ENCODE measurements at places on chromosomes 3 and 15.

GRCh38 chr15:51861557-51862359 is 32.3 kb downstream of the TMOD3 start:
- no peak for DNase-seq

DNA sequence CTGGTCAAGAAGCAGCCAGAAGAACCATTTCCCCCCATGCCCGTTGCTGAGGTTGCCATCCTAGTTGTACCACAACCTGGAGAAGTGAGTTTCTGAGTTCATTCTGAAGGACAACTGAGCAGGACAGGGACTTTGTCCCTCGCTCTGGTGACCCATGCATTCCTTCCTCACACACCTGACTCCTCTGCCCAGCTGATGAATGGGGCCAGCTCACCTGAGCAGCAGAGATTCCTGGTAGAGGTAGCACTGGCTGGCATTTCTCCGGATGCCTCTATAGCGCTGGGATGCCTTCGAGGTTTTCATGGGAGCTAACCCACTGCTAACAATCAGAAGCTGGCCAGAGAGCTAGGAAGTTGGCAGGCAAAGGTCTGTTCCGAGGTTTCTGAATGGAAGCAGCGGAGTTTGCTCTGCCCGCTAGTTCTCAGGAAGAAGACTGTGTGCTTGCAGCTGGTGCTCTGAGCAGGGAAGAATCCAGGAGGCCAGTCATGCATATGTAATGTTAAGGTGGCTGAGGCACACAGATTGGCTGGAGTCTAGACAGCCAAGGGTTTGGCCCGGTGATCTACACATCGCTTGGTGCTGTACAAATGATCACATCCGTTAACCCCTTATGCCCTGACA is at the start of gene TMC3:
Gene TMC3, minus strand, starts transcription at position 439 of the 621 bp plus-strand sequence. Its CDS starts 136 bp downstream, at position 303.
- DNase-seq: no peak

GRCh38 chr15:37981775-37982174 is 47.3 kb downstream of the TMCO5A start:
- no peak for DNase-seq

DNA sequence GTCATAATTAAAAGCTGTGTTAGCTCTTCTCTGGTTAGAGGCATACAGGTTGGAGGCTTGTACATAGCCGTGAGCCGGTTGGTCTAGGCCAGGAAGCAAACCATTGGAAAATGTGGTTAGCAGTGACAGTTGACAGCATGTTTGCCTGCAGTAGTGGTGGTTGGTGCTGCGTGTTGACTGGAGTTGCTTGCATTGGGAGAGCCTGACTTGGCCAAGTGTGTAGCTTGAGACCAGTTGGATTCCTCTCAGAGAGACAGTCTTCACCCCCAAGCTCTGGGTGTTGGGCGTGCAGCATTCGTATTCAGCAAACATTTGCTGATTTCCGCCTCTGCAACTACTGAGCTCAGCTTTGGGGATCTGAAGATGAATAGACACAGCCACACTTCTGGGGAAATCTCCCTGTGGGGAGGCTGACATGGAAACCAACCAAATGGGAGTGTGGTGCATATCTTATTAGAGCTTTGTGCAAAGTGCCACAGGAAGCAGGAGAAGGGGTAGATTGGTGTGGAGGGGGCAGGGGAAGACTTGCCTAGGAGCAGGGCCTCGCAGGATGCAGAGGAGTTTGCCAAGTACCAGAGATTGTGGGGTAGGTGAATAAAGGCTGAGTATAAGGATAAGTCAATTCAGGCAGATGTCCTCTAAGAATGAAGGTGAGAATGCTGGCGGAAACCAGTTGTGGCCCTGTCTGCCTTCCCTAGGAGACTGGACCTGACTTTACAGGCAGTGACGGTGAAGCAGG is 83.5 kb downstream of the IGF1R start:
- no peak for DNase-seq

DNA sequence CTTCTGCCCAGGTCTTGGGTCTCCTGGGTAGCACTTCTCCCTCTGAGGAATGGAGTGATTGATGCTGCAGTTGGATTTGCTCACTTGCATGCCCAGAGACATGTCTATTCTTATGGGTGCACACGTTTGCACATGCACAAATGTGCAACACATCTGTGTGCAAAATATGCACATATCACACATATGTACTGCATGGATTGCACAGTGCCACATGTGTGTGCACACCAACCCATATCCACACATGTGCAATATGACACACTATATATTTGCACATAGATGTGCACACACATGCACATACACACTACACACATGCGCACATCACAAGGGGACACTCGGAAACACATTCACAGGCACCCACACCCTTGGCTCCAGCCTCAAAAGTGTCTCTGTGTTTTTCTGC is 671 bp upstream of the SEMA3B start:
- DNase-seq: no peak

DNA sequence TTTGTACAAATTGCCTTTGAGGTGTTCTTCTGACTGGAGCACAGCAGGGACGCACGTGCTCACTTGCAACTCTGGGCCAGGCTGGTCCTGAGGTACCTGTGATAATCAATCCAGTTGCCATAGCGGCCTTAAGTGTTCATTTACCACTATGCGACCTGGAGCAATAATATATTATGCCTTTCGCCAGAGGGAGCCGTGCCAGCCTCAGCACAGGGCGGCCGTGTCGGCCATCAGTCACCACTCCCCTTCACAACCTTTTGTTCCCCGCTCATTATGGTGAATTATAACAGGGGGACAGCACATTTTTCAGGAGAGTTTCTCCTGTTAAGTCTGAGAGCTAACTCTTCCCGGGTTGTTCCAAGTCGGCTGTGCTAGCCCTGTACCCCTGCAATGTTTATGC is 289.7 kb downstream of the RORA start:
- DNase-seq: no peak

- DNase-seq: peak; percentile 22
Observed at GRCh38 chr3:170038434-170039110, 777 bp downstream of the GPR160 start.

- no peak for DNase-seq
Observed at GRCh38 chr3:32454111-32454510, 48.5 kb downstream of the CMTM6 start.

DNA sequence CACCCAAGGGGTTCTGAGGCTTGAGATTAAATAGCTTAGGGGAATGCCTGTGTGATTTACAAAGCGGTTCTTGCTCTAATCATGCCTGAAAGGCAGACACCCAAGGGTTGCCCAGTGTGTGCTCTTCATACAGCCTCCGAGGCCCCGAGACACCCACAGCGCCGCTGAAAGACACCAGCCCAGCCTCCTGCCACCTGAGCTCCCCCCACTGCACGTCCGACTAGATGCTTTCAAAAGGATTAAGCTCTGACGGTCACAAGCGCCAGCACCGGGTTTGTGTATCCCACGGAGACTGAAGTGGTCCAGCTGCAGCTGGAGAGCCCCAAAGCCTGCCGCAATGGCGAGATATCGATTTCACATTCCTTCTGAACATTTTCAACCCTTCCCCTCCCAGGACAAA is 50.3 kb downstream of the SPATA12 start:
- DNase-seq: no peak

DNA sequence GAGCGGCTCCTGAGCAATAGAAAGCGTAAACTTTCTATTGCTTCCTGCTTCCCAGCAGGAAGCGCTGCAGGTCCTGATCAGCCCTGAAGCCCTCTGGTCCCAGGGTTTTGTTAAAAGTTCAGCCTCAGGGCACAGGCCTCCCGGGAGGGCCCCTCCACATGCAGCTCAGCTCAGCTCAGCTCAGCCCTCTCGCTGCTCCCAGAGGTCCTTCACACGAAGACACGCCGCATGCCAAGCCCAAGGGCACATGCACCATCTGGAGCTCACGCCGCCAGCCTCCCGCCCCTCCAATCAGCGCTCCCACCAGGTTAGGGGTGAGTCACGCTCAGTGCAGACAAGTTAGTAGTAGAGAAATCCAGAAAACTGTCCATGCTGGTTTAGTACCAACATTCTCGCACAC is 12.7 kb downstream of the TKT start:
- peak; percentile 21 for DNase-seq

GRCh38 chr3:48652923-48653715 is 9.6 kb downstream of the CELSR3 start:
- no peak for DNase-seq

GRCh38 chr3:4688411-4688810 is 195.3 kb downstream of the ITPR1 start:
- DNase-seq: no peak

DNA sequence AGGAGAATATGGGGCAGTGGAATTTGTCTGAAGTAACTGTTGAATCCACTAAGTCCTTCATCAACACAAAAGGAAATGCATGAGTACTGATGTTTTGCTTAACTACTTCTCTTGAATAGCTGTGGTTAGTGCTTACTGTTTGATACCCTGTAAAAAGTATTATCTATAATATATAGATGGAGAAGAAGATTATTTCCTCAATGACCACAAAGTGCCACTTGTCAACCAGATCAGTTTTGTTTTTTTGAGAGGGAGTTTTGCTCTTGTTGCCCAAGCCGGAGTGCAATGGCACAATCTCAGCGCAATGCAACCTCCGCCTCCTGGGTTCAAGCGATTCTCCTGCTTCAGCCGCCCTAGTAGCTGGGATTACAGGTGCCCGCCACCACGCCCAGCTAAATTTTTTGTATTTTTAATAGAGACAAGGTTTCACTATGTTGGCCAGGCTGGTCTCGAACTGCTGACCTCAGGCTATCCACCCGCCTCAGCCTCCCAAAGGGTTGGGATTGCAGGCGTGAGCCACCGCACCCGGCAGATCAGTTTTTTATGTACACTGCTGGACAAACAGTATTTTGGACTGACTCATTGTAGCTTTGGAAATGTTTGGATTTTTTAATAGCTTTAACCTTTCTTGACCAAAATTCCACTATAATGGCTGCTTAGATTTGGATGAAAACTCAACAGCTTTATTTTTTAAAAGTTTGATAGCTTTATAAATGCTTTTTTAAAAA is 1.5 kb upstream of the RPLP1 start:
- no peak for DNase-seq

DNA sequence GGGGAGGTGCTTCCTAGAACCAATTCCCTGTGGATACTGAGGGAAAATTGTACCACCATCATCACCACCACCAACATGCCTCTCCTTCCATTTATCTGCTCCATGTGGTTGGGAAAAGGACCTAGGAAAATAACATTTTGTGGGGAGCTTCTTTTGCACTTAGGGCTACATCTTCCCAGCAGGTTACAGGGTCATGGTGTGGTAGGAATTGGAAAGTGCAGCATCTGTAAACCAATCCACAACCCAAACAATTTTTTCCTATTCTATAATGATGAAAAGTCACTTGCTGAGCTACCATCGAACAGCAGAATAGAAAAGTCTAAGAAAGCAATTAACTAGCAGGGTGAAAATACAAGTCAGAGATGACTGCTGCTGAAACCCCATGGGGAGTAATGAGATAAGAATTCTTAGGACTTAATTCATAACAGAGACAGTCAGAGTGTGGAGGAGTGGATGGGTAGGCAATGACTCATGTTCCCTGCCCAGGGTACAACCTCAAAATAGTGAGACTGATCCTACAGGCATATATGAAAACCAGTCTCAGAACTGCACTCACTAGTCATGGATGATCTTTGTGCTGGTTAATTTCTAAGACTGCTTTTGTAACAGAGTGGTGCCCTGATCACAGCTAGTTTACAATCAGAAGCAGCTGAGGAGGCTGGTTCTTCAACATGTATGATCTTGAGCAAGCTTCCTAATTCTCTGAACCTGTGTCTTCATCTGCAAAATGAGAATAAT is 38.1 kb upstream of the LEKR1 start:
- DNase-seq: no peak

GRCh38 chr15:80567721-80568157 is 127.4 kb upstream of the ABHD17C start:
- peak; percentile 64 for DNase-seq

DNA sequence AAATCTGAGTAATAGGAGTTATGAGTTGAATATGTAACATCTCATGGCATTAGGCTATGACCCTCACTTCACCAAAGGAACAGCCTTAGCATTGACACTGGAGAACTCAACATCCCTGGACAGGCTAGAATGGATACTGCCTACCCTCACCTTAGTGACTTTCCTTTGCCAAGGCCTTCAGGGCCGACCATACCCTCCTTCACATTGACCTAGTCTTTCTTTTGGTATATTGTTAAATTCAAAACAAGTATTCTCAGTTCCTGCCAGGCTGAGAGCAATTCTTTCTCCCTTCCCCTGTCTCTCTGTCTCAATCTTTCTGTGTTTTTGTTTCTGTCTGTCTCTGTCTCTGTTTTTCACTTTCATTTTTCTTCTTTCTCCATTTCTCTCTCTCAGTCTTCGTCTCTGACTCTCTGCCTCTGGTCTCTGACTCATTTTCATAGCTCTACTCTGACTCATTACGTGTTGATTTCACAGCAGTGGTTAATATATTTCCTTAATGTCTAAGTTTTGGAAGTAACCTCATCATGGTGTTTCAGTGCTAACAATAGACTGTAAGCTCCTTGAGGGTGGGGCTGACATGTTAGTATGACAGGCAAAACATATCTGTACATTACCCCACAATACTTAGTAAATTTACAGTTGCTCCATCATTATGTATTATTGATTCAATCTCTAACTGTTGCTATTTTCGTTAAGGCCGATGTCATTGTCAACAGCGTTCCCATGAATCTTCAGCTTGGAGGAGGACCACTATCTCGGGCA is 32.5 kb downstream of the PARP15 start:
- DNase-seq: no peak

DNA sequence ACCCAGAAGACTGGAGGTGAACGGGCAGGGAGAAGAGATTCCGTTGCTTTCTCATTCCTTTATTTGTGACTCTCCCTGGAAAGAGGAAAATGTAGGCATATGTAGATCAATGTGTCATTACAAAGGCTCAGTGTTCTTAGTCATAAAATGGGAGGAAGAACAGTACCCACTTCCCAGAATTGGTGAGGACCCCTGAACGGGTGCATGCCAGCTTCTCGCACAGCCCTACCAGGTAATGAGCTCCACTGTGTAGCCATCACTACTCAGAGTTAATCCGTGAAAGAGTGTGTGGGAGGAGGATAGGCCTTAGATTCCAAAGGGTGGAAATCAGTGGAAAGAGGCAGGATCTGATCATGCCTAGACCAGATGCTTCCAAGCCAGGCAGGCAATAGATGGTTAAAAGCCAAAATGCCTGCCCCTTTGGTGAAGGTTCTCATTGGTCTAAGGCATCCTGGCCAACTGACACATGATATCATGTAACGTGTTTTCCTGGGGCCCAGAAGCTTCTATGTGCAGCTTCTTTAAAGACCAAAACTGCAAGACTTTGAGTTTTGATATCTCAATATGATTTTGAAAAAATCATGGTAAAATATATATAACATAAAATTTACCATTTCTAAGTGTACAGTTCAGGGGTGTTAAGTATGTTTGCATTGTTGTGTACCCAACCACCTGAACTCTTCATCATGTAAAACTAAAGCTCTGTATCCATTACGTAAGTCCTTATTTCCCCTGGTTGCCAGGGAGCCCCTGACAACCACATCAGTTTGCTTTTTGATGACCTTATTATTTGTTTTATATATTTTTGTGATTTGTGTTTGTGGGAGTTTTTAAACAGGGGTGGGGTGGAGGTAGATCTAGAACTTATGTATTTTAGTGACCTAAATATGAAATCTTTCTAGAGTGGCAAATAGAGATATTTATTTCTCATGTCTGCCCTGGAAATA is 402.2 kb upstream of the CFAP20DC start:
- DNase-seq: no peak

All from endothelial cell (in vitro differentiated cells).